ENCODE measurements at places on chromosomes 12 and 14.
A peak's percentile ranks its signal among the peaks of the same experiment; 100 is the strongest.

- no peak for DNase-seq
Observed at GRCh38 chr12:6478416-6478815, 7.9 kb upstream of the VAMP1 start.

DNA sequence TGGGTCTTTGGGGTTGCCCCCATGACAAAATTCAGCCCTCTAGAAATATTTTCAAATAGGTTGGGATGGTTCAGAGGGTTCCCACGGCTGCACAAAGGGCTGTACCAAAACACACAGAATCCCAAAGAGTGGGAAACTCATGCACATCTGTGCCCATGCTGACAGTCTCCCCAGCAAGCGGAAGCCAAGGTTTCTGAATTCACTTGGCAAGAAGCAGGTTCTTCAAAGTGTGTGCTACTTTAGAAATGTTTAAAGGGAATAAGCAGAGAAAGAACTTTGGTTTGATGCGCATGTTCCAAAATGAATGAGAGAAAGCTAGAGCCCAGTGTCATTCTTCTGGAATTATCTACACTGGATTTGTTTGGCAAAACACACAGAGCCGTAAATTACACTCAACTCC is 46.7 kb downstream of the FOXN3 start:
- DNase-seq, result no peak

- no peak for DNase-seq
Observed at GRCh38 chr14:71063351-71063750, 156.1 kb downstream of the PCNX1 start.

DNA sequence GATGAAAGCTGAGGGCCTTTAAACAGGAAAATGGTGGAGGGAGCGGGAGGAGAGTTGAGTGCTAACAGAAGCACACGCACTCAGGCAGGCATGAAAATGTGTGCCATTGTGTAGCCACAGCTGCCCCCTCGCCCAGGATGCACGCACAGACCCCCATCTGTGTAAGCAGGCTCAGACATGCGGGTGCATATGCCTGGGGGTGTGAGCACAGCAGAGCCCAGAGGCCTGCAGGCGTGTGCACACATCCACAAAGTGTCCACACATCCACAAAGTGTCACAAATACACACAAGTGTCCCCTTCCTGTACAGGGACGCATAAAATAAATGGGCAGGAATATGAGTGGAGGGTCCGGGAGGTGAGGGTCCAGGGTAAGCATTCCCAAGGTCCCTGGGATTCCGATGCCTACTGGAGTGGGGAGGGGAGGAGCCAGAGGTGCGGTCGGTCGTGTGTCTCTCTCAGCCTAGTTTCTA is 805 bp upstream of the KRT7 start:
- peak; percentile 21 for DNase-seq

GRCh38 chr12:95408201-95408600 is 65.8 kb upstream of the METAP2 start:
- no peak for DNase-seq

DNA sequence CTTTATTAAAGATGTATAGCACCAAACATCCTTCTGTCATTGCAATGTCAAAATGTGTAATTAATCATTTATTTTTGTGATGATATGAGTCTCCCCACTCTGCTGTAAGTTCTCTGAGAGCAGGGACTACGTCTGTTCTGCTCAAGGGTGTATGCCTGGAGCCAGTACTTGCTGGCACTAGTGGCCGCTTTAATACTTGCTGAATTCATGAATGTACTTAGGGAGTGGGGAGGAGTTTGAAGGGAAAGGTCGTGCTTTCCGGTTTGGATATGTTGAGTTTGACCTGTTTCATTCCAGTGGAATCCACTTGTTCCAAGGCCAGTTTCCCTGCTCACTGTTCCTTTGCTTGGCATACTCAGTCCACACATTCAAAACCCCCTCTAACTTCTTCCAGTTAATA is 1.9 kb upstream of the DCAF5 start:
- DNase-seq, result no peak

DNA sequence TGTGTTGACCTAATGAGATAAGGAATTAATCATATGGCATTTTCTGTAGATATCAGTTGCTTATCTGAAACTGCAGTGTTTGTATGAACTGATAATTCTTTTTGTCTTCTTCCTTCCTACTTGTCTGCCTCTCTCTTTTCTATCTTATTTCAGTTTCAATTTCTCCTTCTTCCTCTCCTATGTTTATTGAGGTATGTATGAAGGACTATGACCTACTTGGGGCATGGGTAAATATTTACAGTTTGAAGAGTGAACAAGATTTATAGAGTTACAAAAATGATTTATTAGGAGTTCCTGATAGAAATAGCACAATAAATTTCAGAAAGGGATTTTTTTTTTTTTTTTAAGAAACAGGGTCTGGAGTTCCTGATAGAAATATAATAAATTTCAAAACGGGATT is 88.7 kb upstream of the MUCL1 start:
- DNase-seq, result no peak

GRCh38 chr14:33480887-33481184 is 470.0 kb downstream of the EGLN3 start:
- no peak for DNase-seq

GRCh38 chr14:91509083-91509877 is 830 bp downstream of the PPP4R3A start:
- peak; percentile 36 for DNase-seq

DNA sequence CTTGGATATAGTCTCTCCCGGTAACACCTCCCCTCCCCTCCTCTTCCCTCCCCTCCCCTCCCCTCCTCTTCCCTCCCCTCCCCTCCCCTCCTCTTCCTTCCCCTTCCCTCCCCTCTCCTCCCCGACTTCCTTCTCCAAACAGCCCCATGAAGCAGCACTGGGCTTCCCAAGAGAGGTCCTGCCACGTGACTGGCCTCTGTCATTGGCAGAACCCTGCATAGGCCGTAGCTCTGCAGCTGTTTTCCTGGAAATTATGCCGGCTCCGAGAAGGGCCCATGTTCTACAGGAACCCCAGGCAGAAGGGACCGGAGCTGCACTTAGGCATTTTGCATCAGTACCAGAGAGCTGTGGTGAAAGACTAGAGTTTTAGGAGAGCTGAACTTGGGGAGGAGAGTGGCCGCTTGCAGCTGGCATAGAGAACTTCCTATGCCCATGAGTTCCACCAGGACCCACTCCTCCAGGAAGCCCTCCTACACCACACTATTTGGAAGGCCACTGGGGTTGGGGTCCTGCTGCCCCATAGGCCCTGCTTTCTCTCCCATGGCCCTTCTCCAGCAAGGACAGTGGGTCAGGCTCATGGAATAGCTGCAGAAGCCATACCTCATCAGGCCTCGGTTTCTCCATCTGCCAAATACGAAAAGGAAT is 5.1 kb upstream of the TNFAIP2 start:
- DNase-seq, result no peak

DNA sequence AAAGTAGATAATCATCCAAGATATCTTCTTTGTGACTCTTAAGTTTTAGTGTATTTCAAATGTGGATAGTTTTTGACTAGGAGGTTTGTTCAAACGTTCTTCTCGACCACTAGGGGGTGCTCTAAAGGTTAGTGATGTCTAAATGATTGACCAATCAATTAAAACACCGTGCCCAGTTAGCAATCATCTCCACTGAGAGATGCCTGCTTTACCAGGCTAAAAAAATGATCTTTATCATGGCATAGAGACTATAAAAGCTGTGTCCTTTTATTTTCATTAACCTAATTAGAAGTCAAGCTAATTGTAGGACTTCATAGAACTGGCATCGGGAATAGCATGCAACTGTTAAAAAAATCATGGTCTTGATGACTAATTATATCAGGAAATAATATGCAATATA is 153.9 kb downstream of the PRKCH start:
- peak; percentile 68 for DNase-seq

DNA sequence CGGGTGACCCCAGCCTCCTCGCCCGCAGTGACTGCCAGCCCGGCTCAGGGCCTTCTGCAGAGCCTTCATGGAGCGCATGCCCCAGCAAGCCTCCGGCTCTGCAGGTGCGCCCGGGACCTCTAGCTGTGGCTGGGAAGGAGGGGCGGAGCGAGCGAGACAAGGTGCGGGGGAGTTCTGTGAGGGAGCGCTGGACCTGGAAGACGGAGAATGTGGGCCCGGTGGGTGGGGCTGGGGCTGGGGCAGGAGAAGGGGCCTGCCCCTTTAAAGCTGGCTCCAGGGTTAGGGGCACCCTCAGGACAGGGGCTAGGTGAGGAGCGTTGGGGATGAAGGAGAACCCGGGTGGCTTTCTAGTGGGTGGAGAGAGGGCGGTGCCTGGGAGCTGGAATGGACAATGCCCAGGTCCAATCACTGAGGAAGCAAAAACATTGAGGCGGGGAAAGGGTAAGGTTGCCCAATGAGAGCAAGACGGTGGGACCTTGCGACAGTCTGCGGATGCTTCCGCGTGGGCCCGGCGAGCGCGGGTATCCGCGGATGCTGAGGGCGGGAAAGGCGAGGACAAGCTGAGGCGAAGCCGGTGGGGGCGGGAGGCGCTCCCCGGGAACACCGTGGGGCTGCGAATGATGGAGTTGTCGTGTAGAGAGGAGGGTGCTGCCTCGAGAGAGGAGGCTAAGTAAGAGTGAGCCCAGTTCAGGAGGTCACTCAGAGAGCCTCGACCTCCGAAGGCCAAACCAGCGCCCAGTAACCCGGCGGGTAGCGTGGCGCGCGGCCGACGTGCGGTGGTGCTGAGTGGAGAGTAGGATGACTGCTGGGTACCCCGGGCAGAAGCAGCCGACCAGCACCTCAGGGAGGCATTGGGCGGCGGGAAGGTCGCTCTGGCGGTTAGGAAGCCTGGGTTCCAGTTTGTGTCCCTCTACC is at the start of gene GLS2:
GLS2 (minus strand) TSS at position 121 of the 915 bp plus-strand sequence; CDS start at position 78, 43 bp downstream.
- DNase-seq, result peak; percentile 91

DNA sequence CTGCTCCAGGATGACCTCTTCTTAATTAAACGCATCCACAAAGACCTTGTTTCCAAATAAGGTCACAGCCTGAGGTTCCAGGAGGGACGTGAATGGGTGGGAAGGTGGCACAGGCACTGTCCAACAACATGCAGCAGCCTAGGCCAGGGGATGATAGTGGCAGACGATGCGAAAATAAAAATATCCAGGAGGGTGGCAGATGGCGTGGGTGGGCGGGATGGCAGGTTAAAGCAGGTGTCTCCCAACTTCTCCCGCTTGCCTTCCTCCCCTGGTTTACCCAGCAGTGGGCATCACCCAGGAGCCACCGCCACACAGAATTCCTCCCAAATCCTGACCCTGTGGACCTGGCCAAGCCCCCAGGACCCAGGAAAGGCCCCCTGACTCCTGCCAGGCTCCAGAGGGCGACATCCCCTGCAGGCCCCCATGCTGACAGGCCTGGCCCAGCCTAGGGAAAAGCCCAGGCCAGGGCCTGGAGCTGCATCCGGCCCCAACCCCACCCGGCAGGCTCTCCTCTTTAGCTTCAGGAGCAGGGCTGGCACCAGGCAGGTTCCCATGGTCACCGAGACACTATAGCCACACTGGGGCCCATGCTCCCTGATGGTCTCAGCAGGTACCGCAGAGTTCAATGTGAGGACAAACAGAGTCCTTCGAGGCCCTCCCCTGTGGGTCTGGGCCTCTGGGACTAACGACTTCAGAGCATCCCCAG is 9.7 kb downstream of the NCOR2 start:
- DNase-seq, result peak; percentile 76

DNA sequence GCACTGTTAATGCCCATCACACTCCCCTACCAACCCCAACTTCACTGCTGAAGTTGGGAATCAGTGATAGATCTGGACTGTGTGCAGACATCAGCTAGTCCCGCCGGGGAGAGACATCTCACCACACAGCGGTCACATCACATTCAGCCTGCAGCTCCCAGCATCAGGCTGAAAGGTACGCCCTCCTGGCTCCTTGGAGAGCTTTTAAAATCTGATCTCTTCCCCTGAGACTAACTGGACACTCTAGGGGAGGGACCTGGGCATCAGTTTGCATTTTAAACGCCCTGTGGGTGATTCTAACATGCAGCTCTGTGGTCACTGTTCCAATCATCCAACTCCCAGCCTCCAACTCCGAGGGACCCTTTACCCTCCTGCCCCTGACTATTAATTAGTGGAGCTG is 58.4 kb downstream of the CCDC85C start:
- DNase-seq, result no peak

DNA sequence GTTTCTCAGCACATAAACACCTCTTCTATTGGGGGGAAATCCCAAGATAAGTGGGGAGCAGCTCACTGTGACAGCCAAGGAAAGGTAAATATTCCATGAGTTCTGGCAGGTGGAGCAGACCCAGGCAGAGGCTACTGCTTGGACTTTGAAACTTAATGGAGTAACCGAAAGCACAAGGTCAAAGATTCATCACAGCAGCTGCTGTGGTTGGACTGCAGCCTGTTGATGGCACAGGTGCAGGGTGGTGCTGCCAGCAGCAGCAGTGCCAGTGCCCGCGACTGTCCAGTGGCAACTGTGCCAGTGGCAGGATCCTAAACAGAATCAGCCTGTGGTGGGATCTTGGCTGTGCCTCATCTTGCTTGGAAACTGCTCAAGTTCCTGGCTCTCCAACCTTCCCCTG is 81.4 kb upstream of the ARID2 start:
- no peak for DNase-seq

DNA sequence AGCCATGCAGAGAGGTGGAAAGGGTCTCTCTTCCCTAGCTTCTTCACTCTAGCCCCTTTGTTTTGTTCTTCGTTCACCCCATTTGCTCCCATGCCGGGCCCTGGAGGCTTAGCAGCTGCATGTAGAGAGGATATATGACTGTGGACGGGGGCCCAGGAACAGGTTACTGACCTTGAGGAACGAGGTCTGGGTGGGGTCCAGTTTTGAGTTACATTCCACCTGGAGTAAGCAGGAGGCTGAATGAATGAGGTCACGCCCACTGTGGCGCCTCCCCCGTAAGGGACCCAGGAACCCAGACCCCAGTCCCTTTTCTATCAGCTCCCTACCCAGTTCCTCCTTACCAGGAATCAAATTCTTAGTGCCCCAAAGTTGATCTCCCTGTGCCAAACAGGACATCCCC is 6.6 kb downstream of the NDRG2 start:
- no peak for DNase-seq

DNA sequence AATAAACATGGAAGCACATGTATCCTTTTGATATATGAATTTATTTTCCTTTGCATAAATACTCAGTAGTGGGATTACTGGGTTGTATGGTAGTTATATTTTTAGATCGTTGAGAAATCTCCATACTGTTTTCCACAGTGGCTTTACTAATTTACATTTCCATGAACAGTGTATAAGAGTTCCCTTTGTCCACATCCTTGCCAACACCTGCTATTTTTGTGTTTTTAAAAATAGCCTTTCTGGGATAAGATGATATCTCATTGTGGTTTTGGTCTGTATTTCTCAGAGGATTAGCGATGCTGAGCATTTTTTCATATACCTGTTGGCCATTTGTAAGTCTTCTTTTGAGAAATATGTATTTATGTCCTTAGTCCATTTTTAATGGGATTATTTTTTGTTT is 329.2 kb upstream of the KITLG start:
- DNase-seq, result no peak
